Foreskin keratinocyte (primary cell): ENCODE measurements at places on chromosomes 6 and 20. TPM values are rescaled to one million over a fixed set of nuclear protein-coding genes. Genes with fewer than 3 reads are reported as not detected.
A peak's percentile ranks its signal among the peaks of the same experiment; 100 is the strongest.

The WFDC12 gene
- 0.18 and 0.61 TPM in 2 replicates for total RNA-seq

The LAMA4 gene
- not detected in 2 replicates for total RNA-seq

The CPNE5 gene
- 0.07 TPM in 1 of 2 replicates, not detected in the other for total RNA-seq

The OR2H1 gene
- total RNA-seq, result not detected in 2 replicates

The CGA gene
- total RNA-seq, result not detected in 2 replicates

The TEAD3 gene
- 14.0 and 14.9 TPM in 2 replicates for total RNA-seq

The COL19A1 gene
- not detected in 2 replicates for total RNA-seq

DNA sequence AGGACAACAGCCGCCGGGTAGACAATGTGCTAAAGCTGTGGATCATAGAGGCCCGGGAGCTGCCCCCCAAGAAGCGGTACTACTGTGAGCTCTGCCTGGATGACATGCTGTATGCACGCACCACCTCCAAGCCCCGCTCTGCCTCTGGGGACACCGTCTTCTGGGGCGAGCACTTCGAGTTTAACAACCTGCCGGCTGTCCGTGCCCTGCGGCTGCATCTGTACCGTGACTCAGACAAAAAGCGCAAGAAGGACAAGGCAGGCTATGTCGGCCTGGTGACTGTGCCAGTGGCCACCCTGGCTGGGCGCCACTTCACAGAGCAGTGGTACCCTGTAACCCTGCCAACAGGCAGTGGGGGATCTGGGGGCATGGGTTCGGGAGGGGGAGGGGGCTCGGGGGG is 16.7 kb upstream of the ZBTB9 start:
- no peak for DNase-seq

DNA sequence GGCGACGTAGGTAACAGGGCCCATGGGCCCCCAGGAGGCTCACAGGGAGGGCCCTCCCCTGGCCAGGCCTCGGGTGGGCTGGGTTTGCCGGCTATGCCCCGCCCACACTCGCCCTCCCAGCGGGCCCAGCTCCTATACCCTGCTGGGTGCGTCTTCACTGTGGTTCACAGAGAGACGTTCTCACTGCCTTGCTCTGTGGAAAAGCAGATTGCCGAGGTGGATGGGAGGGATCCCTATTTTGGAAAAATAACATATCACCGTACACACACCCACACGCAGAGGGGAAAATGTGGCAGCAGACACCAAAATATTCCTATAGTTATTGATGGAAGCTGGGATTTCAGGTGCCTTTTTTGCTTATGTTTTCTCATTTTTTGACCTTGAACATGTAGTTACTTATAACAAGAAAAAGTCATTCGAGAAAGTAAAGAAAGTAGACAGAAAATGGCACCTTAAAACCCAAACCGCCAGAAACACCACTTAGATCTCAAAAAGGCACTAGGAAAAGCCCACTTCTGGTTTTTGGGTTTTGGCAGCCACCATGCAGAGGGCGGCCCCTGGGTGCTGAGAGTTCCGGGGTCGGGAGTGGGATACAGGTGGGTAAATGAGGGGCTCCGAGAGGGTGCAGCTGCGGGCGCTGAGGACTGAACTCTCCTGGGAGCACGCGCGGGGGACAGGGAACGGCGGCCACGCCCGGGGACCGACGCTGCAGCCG is 49.4 kb downstream of the TMEM242 start:
- peak; percentile 26 for DNase-seq

DNA sequence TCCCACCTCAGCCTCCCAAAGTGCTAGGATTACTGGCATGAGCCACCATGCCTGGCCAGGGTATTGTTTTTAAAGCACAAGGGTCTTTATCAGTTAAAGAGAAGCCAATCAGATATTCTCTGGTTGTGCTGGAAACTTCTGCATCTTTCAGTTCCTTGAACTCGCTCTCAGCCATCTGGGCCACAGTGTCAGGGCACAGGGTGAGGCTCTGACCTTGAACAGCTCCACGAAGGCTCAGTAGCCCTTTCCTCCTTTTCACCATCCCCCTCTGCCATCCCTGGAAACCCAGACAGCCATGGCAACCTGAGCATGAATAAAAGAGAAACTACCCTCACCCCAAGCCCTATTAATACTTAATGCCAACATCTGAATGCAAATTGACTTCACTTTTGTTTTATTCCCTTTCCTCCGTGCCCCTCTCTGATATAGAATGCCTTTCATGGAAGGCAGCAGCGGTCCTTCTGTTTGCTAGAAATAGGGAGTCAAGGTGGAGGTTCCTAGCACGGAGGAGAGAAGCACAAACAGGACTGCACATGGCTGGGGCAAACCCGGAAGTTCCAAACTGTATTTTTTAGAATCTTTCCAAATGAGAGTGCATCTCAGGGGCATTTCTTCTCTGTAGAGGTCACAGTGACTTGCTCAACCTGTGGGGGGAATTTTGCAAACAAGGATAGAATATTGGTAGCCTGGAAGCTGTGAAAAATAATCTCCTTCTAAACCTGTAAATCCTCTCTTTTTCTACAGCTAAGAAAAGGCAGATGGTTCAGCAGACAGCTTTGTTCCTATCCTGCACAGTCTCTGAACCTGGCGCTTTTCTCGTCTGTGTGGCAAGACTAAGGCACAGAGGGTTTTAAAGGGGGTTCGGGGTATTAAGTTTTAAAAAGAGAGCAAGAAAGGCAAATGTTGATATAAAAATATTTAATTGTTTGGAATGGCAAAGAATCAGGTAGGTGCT is 176.4 kb upstream of the RREB1 start:
- no peak for DNase-seq

- no peak for DNase-seq
These were observed 136.0 kb downstream of the FNDC1 start for GRCh38 chr6:159305159-159305558.

GRCh38 chr6:24517659-24518543 is 23.1 kb downstream of the ALDH5A1 start:
- no peak for DNase-seq

GRCh38 chr6:20118892-20119291 is 93.4 kb downstream of the MBOAT1 start:
- no peak for DNase-seq

DNA sequence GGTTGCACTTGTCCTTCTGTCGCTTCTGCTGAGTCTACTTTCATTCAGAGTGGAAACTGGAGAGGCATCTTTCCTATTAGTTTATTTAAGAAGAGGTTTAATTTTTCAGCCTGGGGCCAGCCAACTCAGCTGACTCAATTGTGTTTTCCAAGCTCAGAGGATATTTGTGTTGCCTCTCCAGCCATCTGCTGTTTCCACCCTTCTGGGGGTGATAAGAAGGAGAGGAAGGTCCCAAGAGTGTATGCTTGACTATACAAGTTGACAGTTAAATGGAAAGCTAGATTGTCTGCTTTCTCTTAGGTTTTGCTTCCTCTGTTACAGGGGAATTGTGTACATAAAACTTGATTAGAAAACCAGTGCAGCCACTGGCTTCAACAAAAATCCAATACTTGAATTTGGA is 3.0 kb downstream of the PSMF1 start:
- DNase-seq, result no peak

- DNase-seq, result no peak
These were observed 1.0 kb downstream of the FILIP1 start for GRCh38 chr6:75492386-75493153.

- no peak for DNase-seq
These were observed 833.8 kb upstream of the CITED2 start for GRCh38 chr6:140208286-140208685.
